Caco-2 (cell line): ENCODE measurements at places on chromosomes 5 and 9.

- DNase-seq: no peak
Measured at GRCh38 chr9:20217596-20217995, 404.7 kb downstream of the MLLT3 start.

DNA sequence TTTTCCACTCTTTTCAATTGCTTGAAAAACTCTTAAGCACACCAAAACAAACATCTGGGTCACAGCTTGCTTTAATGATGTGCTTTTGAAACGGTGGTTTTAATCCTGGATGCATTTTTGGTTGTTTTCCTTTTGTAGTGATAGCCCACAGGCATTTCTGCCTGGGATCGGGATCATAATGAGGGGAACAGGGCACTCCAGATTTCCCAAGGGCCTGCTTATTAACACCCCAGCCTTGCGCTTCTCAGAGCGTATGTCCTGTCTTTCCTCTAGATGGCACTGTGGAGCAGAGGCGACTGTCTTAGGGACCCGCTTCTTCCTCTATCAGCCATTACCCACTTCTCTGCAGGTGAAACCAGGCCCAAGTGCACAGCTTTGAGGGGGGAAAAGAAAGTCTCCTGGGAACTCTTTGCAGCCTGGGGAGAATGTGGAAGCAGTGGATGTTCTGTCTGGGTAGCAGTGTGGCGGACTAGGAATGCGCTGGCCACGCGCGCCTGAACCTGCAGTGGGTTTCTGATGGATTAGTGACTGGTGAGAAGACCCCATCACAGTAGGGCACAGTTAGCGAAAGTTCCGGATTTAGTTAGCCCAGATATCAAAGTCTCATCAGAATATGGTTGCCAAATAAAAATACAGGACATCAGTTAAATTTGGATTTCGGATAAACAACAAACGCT, 190.1 kb downstream of the GNA14 start:
- DNase-seq: peak; percentile 37

- DNase-seq: no peak
Measured at GRCh38 chr5:175275097-175275496, 168.9 kb downstream of the DRD1 start.

GRCh38 chr9:97478301-97478981, 23.0 kb upstream of the TMOD1 start:
- no peak for DNase-seq

- no peak for DNase-seq
Measured at GRCh38 chr5:125408448-125409233, 662.2 kb upstream of the ZNF608 start.

DNA sequence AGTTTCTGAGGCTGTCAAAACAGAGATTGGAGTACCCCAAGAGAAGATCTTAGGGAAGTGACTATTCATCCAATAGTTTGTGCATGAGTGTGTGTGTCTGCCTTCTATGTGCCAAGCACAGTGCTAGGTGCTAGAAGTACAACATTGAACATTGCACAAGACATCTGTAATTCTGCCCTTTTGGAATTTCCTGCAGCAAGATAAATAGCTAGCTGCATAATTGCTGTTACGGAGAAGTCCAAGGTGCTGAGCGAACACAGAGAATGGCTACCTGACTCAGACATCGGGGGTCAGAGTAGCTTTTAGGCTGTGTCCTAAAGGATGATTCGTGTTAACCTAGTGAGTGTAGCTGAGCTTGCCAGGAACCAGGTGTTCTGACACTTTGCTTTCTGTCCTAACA, 44.8 kb downstream of the PAPPA start:
- no peak for DNase-seq

DNA sequence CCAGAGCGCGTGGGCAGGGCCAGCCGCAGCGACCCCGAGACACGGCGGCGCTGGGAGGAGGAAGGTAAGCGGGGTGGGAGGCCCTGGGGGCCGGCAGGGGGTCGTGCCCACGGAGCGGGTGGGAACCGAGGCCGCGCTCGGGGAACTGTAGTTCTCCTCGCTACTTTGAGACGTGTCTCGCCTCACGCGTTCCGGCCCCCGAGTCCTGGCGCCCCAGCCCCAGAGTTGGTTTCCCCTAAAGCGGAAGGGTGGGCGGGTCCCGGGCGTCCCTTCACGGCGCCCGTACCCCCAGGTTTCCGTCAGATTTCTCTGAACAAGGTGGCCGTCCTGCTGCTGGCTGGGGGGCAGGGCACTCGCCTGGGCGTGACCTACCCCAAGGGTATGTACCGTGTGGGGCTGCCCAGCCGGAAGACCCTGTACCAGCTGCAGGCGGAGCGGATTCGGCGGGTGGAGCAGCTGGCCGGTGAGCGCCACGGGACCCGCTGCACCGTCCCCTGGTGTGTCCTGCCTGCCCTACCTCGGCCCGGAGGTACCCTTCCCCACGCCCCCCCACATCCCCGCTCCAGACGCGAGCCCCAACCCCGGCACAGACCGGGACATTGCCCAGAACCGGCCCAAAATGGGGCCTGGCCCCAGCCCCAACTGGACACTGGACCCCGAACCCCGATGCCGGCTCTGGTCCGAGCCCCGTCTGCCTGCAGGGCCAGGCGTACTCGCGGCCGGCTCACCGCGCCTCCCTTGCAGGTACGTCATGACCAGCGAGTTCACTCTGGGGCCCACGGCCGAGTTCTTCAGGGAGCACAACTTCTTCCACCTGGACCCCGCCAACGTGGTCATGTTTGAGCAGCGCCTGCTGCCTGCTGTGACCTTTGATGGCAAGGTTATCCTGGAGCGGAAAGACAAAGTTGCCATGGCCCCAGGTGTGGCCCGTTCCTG, 709 bp downstream of the UAP1L1 start:
- DNase-seq: no peak

- DNase-seq: no peak
Measured at GRCh38 chr5:57445705-57446037, 36.9 kb downstream of the ACTBL2 start.

DNA sequence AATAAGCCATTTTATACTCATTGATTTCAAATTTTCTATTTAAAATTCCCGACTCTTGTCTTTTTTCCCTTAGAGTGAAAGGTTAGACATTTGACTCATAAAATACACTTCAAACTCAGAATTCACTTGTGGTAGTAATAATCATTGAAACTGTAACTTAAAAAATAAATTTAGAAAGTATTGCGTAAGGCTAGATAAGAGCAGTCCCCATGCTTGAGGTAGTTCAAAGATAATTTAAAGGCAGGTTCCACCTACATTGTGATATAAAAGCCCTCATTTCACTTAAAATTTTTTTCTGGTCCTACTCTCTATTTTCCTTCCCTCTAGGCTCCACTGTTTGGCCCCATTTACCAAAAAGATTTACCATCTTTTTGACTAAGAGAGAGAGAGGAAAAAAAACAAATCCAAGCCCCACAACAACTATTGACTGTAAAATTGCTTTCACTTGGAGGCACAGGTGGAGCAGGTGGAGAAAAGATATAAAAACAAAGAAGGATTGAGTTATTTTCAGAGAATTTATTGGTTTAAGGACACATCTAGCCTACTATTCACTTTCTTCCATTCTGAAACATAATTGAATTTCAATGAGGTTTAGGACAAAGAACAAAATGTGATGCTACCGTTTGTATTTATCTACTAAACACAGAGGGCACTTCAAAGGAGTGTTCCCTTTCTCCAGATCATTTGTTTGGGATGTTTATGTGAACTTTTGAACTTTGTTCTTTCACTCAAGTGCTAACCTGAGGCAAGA, 61.0 kb downstream of the FBXO4 start:
- no peak for DNase-seq

DNA sequence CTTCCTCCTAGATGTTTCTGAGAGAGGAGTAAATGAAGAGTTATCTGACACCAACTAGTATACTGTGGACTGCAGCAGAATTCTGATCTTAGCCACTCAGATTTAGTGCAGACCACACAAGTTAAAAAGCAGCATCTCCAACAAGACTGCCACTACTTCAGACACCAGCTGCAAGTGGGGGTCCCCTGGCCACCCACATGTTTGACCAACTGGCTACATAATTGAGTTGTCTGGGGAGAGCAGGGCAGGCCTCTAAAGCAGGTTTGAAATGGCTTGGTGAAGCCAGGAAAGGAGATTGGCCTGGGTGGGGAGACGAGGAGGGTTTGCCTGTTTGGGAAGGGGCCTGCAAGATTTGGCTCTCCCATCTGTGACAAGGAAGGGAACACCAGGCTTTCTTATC, 40.5 kb upstream of the FAM81B start:
- DNase-seq: no peak

DNA sequence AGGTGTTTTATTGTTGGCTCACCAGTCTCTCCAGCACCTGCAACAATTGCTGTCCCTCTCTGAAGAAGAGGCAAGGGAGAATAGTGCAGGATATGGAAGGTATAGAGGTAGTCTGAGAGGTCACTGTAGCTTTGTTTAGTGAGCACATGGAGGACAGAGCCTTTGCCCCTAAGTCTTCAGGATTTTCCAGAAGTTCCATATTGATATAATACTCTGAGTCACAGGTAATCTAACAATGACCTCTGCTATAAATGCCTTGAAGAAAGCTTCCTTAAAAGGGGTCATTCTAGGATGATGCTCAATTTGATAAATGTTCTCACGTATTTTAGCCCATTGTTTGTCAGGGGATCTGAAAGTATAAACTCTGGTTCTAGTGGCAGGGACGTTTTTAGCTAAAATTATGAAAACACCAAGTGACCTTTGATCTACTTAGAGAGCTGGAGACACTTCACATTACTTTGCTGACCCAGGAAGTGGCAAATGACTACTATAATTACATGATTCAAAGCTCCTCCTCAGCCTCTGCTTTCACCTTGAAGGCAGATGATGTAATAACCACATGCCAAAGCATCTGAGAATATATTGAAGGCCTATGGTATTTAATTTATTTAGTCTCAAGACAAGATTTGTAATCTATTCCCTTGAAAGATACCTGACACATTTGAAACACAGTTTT, 366.9 kb upstream of the NUDT12 start:
- no peak for DNase-seq

DNA sequence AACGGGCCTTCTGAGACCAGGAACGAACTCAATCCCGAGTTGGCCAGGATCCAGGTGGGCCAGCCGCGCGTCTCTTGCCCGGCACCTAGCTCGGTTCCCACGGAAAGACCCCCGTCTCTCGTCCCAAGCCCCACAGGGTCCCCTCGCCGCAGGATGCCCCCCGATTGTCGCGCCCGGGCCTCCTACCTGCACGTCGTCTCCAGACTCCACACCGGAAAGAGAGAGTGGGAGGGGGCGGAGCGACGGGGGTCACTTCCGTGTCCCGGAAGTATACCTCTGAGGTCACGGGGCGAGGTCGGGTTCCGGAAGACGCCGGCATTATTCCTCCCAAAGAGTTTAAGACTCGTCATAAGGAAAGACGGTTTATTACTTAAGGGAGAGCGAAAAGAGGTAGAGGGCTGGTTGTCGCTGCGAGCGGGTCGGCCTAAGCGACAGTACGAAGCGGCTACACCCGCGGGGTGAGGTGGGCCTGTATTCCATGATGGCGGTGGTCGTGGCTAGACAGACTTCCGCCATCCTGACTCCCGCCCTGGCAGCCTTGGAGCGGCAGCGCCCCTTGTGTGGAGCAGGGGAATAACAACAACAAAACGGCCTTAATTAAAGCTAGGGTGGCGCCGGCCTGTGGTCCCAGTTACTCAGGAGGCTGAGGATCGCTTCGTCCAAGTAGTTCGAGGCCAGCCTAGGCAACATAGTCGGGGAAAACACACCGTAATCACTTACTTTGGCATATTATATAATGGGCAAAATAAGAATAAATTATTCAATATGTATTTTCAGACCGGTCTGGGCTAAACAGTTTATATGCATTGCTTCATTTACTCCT, at the start of gene RPS14:
RPS14 (minus strand) TSS at position 223 of the 823 bp plus-strand sequence. CDS start 2,006 bp downstream, outside the sequence.
- DNase-seq: peak; percentile 93

DNA sequence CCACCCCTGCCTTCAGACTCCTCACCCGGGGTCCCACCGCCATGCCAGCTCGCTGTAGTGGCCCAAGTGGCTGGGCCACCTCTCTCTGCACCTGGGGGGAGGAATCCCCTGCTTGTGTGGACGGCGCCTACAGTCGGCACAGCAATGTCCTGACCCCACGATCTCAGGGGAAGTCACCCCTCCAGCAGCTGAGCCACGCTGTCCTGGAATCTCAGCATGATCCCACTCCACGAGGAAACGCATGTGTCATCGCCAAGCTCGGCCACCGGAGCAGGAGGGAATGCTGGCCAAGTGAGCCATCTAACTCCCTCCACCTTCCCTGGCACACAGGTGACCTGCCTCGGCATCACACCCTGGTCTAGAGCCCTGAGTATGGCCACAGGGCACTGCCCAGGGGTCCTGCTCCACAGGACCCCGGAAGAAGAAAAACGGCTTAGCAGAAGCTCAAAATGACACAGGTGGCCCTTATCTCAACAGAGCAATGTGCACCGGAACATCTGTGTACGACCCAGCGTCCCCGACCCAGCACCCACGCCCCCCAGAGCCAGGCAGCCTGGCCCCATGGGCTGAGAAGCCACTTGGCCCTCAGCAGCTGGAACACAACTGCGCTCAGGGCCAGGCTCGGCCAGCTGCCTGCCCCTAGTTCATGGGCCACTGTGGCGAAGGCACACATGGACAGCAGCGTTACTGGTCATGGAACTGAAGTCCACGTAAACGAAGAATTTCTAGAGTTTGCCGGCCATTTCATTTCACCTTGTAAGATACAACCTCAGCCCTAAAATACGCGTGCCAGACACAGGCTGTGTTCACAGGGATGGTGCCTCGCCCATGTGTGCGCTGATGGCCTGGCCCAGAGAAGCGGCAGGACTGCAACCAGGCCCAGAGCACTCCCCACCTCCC, 23.4 kb upstream of the CAMSAP1 start:
- no peak for DNase-seq

GRCh38 chr5:104977529-104977928, 1414.9 kb upstream of the NUDT12 start:
- no peak for DNase-seq

GRCh38 chr5:14127587-14127986, 15.6 kb upstream of the TRIO start:
- DNase-seq: no peak

- no peak for DNase-seq
Measured at GRCh38 chr5:167503926-167504720, 787.3 kb upstream of the WWC1 start.

DNA sequence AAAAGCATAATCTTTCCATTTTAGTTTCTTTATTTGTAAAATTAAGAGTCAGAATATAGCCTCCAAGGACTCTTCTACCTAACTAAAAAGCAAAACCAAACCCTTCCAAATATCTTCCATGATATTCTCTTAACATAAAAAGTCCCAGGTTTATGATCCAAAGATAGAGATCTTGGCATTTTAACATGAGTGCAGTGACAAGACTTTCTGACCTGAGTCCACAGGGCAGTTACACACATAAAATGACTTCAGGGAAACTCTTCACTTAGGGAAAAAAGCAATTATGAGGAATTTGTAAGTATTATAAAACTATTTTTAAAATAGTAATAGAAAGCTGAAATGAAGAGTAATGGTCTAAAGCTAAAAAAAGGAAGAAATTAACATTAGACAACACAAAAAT, 772.6 kb upstream of the DMAC1 start:
- DNase-seq: no peak

- peak; percentile 70 for DNase-seq
Measured at GRCh38 chr9:91654527-91654926, 230.9 kb upstream of the NFIL3 start.
